ENCODE measurements at places on chromosomes 2 and 18.

- DNase-seq, result no peak
These were observed 396.4 kb upstream of the TNP1 start for GRCh38 chr2:217256251-217256650.

- DNase-seq, result no peak
These were observed 18.8 kb upstream of the SOX11 start for GRCh38 chr2:5673145-5674025.

DNA sequence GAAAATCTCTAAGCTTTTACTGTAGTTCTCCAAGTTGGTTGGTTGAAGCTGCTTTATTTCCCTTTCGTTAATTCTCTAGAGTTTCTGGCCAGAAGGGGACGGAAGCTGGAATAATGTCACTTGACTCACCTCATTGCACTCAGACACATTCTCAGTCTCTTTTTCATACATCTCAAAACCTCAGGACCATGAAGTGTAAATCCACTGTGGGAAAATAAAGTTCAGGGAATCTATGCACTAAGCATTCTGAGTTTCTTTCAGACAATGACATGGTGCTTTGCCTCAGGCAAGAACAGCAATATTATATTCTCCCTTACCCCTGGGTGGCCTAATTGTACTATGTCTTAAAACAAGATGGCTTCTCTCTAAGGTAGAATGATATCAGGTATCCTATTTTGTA, 167.8 kb downstream of the PRPF40A start:
- no peak for DNase-seq

DNA sequence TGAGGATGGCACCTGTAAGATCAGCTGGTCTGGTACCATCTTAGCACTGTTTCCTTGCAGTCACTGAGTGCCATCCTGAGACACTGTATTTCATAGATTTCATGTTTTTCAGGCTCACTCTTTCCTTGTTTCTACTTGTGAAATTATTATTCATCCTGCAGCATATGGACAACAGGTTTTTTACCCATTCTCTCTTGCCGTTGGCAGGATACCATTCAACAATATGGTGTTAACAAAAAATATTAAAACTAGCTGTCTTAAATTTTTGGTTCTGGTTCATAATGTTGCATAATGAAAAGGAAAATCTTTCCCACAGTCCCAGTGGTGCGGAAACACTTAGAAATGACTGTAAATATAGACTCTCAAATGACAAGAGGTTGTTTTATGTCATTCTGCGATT, 23.1 kb upstream of the ATG16L1 start:
- DNase-seq, result no peak

- DNase-seq, result no peak
These were observed 45.9 kb downstream of the IL1R2 start for GRCh38 chr2:102037681-102038080.

GRCh38 chr18:50311650-50312049, 24.2 kb upstream of the CXXC1 start:
- DNase-seq, result no peak

GRCh38 chr2:28327581-28327955, 65.1 kb upstream of the FOSL2 start:
- DNase-seq, result no peak

GRCh38 chr18:42268798-42269197, 313.8 kb downstream of the PIK3C3 start:
- no peak for DNase-seq

- no peak for DNase-seq
These were observed at the start of gene NYAP2 for GRCh38 chr2:225399504-225399903. Gene NYAP2, plus strand, starts transcription at chr2:225399710. Its CDS starts 9,171 bp downstream, at chr2:225408881.

DNA sequence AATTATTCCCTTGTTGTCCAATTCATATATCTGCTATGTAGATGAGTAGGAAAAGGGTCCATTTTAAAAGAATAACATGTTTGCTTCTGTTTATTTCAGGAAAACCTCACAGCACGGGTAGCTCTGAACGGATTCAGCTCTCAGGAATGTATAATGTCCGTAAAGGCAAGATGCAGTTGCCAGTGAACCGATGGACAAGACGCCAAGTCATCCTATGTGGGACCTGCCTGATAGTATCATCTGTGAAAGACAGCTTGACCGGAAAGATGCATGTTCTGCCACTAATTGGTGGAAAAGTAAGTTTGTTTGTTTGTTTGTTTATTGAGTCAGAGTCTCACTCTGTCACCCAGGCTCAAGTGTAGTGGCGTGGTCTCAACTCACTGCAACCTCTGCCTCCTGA, 114.6 kb downstream of the PHLPP1 start:
- no peak for DNase-seq

- DNase-seq, result no peak
These were observed 108.0 kb downstream of the TWIST2 start for GRCh38 chr2:238955648-238956531.

GRCh38 chr2:39947294-39948015, 168.4 kb upstream of the THUMPD2 start:
- DNase-seq, result no peak

GRCh38 chr2:155379494-155379893, 681.0 kb downstream of the KCNJ3 start:
- DNase-seq, result no peak

DNA sequence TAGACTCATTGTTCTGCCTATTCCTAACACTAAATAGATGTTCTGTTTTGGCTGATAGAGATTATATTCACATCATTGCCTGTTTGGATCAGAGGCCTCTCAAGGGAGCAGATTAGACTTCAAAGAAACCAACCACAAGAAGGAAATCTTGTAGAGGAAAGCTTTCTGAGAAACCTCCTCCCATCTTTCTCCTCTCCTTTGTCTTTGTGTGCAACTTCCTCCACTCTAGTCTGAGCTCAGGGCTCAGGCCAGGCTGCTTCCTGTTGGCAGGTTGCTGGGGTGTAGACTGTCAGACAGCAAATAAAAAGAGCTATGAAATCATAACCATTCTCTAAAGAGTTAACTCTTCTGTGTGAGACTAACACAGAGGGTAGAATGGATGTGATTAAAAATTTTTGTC, 113.0 kb downstream of the TGFA start:
- peak; percentile 32 for DNase-seq

GRCh38 chr2:172928756-172929155, 146.9 kb upstream of the MAP3K20 start:
- DNase-seq, result no peak

GRCh38 chr2:136131961-136132824, 14.2 kb upstream of the CXCR4 start:
- DNase-seq, result peak; percentile 77

DNA sequence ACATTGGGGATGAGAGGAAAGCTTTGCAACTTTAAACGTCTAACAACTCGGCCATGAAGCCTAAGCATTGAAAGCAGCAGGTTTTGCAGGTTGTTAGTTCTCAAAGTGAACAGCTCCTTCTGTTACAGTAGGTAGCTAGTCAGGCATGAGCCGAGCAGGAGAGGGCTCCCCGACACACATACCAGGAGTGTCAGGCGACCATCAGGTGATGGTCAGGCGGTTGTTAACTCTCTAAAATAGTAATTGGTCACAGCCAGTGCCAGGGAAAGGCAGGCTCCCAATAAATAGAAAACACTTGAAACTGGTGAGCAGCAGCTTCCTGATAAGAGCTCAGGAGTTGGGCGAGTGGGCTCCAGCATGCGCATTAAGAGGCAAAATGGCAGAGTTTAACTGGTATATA, 53.5 kb upstream of the DAPL1 start:
- no peak for DNase-seq

- no peak for DNase-seq
These were observed 106.8 kb upstream of the ZFP36L2 start for GRCh38 chr2:43333101-43333655.

GRCh38 chr2:238596571-238597551, 170.1 kb downstream of the ASB1 start:
- no peak for DNase-seq

DNA sequence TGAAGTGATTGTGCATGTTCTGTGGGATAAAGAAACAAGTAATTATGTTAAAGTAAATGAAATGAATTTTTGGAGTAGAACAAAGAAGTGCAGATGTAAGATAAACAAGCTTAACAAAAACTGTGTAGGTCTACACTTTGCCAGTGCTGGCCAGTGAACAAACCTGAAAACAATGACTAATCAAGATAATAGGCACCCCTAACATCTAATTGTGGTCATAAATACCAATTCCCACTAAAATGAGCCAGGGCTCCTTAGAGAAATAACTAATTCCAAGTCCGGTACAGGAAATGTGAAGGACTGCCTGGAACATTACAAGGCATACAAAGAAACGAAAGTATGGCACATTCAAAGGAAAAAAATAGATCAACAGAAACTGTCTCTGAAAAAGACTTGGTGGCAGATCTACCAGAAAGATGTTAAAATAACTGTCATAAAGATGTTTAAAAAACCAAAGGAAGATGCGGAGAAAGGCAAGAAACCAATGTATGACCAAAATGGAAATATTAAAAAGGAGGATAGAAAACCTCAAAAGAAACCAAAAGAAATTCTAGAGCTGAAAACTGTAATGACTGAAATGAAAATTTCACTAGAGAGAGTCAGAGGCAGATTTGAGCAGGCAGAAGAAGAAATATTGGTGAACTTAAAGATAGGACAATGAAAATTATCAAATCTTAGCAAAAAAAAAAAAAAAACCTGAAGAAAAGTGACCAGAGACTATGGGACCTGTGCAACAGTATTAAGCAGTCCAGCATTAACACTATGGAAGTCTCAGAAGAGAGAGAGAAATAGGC, 94.7 kb upstream of the SLC66A3 start:
- DNase-seq, result no peak

DNA sequence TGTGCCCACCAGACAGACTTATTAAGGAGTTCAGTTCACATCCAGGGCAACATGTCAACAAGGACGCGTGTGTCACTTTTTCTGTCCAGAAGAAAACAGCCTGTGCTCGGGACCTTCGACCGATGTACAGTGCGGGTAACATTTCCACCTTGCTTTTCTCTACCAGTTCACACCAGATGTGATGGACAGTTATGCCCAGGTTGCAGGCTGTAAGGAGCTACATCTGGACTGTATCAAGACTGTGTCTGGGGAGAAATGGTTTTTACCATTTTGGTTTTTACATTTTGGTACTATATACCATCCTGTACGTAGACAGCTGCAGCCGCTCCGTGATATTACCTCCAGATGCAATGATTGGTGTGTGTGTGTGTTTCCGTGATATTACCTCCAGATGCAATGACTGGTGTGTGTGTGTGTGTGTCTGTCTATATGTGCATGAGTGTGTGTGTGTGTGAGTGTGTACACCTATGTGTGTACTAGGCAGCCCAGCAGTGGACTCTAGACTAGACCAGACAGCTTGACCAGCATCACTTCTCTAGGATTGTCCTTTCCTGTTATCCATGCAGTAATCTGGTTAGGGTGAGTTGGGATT, 118.0 kb downstream of the COL6A3 start:
- no peak for DNase-seq

DNA sequence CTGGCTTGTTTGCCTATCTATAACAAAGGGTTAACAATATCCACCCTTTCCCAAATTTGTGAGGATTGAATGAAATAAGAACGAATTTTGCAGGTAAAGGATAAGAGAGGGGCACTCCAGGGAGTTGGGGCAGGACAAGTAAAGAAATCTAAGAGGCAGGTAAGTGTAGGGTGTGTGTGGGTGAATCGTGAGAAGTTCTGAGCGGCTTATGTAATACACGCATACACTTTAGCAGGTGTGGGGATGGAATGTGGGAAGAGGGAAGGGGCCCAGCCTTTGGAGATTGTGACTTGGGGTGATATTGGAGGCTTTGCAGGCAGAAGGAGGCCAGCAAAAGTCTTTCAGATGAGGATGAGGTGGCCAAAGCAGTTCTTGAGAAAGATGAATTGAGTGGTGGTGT, 83.2 kb upstream of the AQP4 start:
- DNase-seq, result no peak

DNA sequence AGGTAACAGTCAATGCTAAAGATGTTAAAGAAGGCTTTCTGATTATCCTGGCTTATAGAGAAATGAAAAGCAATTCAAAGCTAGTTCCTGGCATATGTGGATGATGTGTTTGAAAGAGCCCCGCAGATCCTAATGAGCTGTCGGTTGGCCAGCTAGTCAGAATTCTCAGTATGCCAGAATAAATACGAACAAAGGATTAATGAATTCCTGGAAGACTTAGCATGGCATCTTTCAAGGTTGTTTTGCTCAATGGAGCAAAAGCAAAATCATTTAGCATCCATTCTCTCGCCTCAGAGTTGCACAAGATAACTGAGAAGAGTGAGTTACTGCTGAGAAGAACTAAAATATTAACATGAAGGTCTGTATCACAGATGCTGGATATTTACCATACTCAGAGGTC, 307.6 kb downstream of the RIT2 start:
- DNase-seq, result no peak

GRCh38 chr18:7452331-7452730, 114.8 kb upstream of the PTPRM start:
- DNase-seq, result no peak

- no peak for DNase-seq
These were observed 11.1 kb downstream of the OBSL1 start for GRCh38 chr2:219560037-219560892.

DNA sequence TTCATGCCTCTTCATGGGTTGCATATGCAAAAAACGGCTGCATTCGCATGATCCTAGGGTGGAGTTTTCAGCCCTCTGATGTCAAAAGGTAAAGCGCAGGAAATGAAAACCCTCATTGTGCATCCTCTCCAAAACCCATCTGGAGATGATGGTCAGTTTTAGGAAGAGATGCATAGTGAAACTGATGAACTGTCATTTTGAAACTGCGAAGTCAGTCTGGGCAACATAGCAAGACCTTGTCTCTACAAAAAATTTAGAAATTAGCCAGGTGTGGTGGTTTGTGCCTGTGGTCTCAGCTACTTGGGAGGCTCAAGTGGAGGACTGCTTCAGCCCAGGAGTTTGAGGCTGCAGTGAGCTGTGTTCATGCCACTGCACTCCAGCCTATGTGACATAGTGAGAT, 2.5 kb upstream of the TTLL4 start:
- no peak for DNase-seq

- peak; percentile 36 for DNase-seq
These were observed 37.6 kb upstream of the MCM6 start for GRCh38 chr2:135913727-135914365.

GRCh38 chr18:42281124-42281523, 326.1 kb downstream of the PIK3C3 start:
- DNase-seq, result no peak

DNA sequence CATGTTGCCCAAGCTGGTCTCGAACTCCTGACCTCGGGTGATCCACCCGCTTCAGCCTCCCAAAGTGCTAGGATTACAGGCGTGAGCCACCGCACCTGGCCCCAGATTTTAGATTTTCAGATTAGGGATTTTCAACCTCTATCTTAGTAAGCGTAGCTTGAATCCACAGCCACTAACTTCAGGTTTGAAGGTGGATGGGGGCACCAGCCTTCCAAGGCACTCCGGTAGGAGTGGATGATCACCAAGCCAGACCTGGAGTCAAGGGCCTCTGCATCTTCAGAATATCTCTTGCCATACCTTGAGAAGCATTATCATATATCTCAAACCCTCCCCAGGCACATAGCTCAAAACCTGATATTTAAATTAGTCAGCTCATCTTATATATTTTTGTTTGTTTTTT, 17.9 kb downstream of the GALM start:
- DNase-seq, result no peak

Data from activated CD4-positive, alpha-beta T cell treated with anti-CD3 and anti-CD28 coated beads, Interleukin-2, amount 50 U/mL, for 1 hour (primary cell).